ENCODE measurements at places on chromosomes 4 and X. TPM values are rescaled to one million over a fixed set of nuclear protein-coding genes. Genes with fewer than 3 reads are reported as not detected.

The WAS gene
- total RNA-seq: 15.7 TPM

DNA sequence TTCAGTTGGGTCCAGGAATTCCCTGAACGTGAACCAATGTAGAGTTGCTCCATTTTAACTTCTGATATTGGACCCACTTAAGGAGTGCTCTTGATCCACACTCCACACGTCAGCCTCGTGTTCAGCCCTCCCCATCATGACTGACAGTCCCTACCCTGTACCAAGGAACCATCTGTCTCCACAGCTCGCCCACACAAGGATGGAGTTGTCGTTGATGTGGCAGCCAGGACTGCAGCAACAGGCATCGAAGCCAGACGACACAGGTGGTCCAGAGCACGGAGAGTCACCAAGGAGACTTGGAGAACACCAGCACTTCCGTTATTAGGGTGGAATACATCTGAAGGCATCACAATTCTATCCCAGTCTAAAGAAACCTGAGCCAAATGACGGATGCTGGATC, 472.1 kb upstream of the NR3C2 start:
- H3K27me3 ChIP-seq: no peaks in the 10 kb centered on the region
- no peak overlapping the region for H3K27ac ChIP-seq
- no peak for DNase-seq
- no peaks in the 10 kb centered on the region for H3K4me1 ChIP-seq
- no peak overlapping the region for H3K4me3 ChIP-seq

GRCh38 chrX:44705817-44706551, 137.8 kb upstream of the DUSP21 start:
- H3K27me3 ChIP-seq: no peaks in the 10 kb centered on the region
- DNase-seq: peak; percentile 36
- H3K4me3 ChIP-seq: no peak overlapping the region
- no peaks in the 10 kb centered on the region for H3K4me1 ChIP-seq

The EMCN gene
- total RNA-seq: not detected

The CT83 gene
- not detected for total RNA-seq
